ENCODE measurements at places on chromosomes 2 and 18. TPM values are rescaled to one million over a fixed set of nuclear protein-coding genes. Genes with fewer than 3 reads are reported as not detected.
A peak's percentile ranks its signal among the peaks of the same experiment; 100 is the strongest.

DNA sequence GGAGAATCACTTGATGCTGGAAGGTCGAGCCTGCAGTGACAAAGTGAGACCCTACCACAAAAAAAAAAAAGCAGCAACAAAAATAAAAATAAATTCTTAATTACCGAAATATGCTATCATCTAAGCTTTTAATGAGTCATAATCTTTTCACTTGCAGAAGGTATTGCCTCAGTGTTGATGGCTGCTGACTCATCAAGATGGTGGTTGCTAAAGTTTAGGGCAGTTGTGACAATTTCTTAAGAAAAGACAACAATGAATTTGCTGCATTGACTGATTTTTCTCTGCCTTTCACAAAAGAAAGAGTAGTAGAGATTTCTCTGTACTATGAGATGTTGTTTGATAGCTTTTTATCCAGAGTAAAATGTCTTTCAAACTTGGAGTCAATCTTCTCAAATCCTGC is 1809.0 kb downstream of the SUCLG1 start:
- no peak for DNase-seq
- no peaks in the 10 kb centered on the region for H3K4me1 ChIP-seq
- no peaks in the 10 kb centered on the region for H3K36me3 ChIP-seq
- H3K27me3 ChIP-seq = no peaks in the 10 kb centered on the region
- no peak overlapping the region for H3K27ac ChIP-seq

LRP1B gene
- total RNA-seq = not detected

DNA sequence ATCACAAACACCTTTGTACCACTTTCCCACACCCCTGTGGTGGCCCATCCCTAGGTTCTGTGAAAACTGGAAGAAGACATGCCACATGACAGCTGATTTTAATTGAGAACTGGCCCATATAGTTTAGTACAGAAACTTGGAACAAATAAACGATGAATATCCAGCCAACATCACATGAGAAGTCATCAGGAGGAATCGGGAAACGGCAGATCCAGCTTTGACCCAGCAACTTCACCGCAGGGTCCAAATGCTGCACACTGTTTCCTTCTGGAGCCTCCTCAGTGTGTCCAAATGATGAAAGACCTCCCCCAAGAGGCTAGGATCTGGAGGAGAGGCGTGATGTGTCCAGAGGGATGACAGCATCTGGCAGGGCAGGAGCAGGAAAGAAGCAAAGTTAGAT is 75.5 kb downstream of the COPS8 start:
- no peaks in the 10 kb centered on the region for H3K4me1 ChIP-seq
- H3K27ac ChIP-seq = no peak overlapping the region
- no peaks in the 10 kb centered on the region for H3K36me3 ChIP-seq
- no peak overlapping the region for H3K4me3 ChIP-seq

- H3K27ac ChIP-seq = no peak overlapping the region
- DNase-seq = peak; percentile 58
- H3K36me3 ChIP-seq = no peaks in the 10 kb centered on the region
- H3K4me3 ChIP-seq = no peak overlapping the region
- H3K27me3 ChIP-seq = peaks cover 5% of the 10 kb centered on the region
- H3K4me1 ChIP-seq = no peaks in the 10 kb centered on the region
Observed at GRCh38 chr2:197378494-197379307, 56.1 kb downstream of the SF3B1 start.

GRCh38 chr2:134900151-134900550 is 18.5 kb upstream of the CCNT2 start:
- no peak for DNase-seq
- H3K27me3 ChIP-seq = 0 out of 2 replicates have a peak, but pooled peaks cover 6% of the 10 kb centered on the region
- H3K36me3 ChIP-seq = no peaks in the 10 kb centered on the region
- H3K27ac ChIP-seq = no peak overlapping the region
- H3K4me3 ChIP-seq = no peak overlapping the region
- H3K4me1 ChIP-seq = no peaks in the 10 kb centered on the region

GRCh38 chr2:46544581-46544980 is 65.2 kb downstream of the TMEM247 start:
- no peaks in the 10 kb centered on the region for H3K27me3 ChIP-seq
- no peak for DNase-seq
- H3K36me3 ChIP-seq = peaks cover 8% of the 10 kb centered on the region
- peaks cover 39% of the 10 kb centered on the region for H3K4me1 ChIP-seq

GRCh38 chr18:3184275-3184963 is 35.3 kb downstream of the MYOM1 start:
- no peaks in the 10 kb centered on the region for H3K36me3 ChIP-seq
- no peak overlapping the region for H3K27ac ChIP-seq
- H3K4me1 ChIP-seq = peaks cover 9% of the 10 kb centered on the region

GRCh38 chr2:174383796-174384195 is 11.7 kb upstream of the SCRN3 start:
- H3K4me3 ChIP-seq = no peak overlapping the region
- H3K27me3 ChIP-seq = no peaks in the 10 kb centered on the region
- peak overlapping the region; percentile 20 for H3K27ac ChIP-seq
- DNase-seq = no peak
- H3K36me3 ChIP-seq = peaks cover 26% of the 10 kb centered on the region
- no peaks in the 10 kb centered on the region for H3K4me1 ChIP-seq

DNA sequence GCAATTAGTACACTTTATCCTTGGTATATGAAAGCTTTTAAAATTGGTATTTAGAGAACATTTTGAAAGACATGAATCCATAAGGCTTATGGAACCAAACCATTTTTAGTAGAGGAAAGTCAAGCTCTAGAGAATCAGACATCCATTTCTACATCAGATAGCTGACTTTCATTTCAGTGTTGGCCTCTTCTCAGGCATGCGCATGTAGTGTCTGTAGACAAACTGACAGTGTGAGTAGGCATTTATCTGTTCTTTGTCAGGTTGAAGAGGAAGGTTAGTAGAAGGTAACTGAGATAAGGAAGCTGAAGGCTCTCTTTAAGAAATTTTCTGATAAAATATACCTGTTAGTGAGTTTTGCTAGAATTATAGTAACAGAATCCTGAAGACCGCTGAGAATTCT is 221.9 kb upstream of the SIX3 start:
- H3K4me1 ChIP-seq = no peaks in the 10 kb centered on the region
- no peaks in the 10 kb centered on the region for H3K27me3 ChIP-seq
- H3K36me3 ChIP-seq = no peaks in the 10 kb centered on the region
- H3K4me3 ChIP-seq = no peak overlapping the region

DNA sequence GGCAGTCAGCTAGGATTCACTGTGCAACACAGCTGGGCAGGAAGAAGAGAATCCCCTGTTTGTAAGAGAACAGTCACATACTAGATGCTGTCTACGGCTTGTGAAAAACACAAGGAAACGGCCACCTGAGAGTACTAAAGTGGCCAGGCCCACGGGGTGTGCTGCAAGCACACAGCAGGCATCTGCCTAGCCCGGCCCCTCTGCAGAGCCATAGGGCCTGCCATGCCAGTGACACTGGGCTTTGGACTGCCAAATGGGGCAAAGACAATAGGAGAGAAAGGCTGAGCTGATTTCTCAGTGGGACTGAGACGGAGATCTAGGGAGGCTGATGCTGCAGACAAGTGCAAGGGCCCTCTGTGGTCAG is 10.3 kb downstream of the TUBB6 start:
- H3K4me1 ChIP-seq = peaks cover 7% of the 10 kb centered on the region
- H3K36me3 ChIP-seq = peaks cover 77% of the 10 kb centered on the region
- DNase-seq = no peak
- no peak overlapping the region for H3K4me3 ChIP-seq
- H3K27me3 ChIP-seq = no peaks in the 10 kb centered on the region

CCDC74A gene
- 12.5 TPM for total RNA-seq

B3GNT2 gene
- total RNA-seq = 24.5 TPM

DNA sequence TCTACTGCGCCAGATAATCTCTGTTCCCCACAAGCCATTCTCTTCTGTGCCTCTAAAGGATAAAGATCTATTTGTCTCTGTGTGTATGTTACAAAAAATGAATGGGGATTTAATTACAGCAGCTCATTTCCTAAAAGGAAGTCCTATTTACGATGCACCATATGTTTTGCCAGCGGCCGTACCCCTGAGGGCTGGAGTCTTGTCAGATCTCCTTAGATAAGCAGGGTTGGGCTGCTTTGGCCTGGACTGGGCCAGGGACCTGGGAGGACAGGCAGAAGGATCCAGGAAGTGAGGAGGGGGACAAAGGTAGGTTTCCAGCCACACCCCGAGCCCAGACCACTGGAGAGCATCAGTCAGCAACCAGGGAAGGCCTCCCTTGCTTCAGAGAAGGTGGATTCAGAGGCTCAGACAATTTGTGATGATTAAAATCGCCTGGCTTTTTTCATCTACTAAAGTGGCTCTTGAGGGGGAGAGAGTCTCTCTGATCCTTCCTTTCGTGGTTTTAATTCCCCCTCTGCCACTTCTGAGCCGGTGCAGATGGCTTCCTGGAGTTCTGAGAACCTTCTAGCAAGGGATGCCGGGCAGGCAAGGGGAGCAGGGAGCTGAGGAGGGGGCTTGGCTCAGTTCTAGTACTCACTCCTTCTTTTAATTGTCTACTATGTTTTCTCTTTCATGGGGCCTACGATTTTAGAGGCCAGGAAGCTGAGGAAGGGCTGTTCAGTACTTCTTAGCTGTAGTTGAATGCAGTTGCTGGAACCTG is 42.1 kb downstream of the MYCN start:
- DNase-seq = no peak
- H3K27ac ChIP-seq = no peak overlapping the region
- no peaks in the 10 kb centered on the region for H3K4me1 ChIP-seq
